Sigmoid colon (tissue), 7 donors: ENCODE measurements at places on chromosomes 1 and 21. TPM values are rescaled to one million over a fixed set of nuclear protein-coding genes. Genes with fewer than 3 reads are reported as not detected.

Gene SPRR2B
- total RNA-seq, result not detected

Gene PAX7
- not detected for total RNA-seq

Gene PRDX1
- 213 TPM for total RNA-seq

Gene KCNJ10
- total RNA-seq, result not detected

Gene CZIB
- 94.9 TPM for total RNA-seq

Gene GADD45A
- 16.9 TPM for total RNA-seq

Gene LYPD8
- 1.1 TPM for total RNA-seq

Gene RGS1
- 153 TPM for total RNA-seq

Gene CHRM3
- total RNA-seq, result 43.9 TPM

- no peak for DNase-seq
- H3K27me3 ChIP-seq, result peaks cover 48% of the 10 kb centered on the region
- no peak overlapping the region for H3K27ac ChIP-seq
- H3K4me3 ChIP-seq, result no peak overlapping the region
- no peaks in the 10 kb centered on the region for H3K36me3 ChIP-seq
- peaks cover 8% of the 10 kb centered on the region for H3K4me1 ChIP-seq
Observed at GRCh38 chr1:54996869-54997710, 1.6 kb upstream of the BSND start.

GRCh38 chr21:41289431-41289830, 27.2 kb upstream of the FAM3B start:
- H3K27ac ChIP-seq, result no peak overlapping the region
- H3K36me3 ChIP-seq, result no peaks in the 10 kb centered on the region
- peaks cover 40% of the 10 kb centered on the region for H3K27me3 ChIP-seq
- DNase-seq, result no peak
- H3K4me1 ChIP-seq, result no peaks in the 10 kb centered on the region
- H3K4me3 ChIP-seq, result no peak overlapping the region

GRCh38 chr1:179550746-179551682, 24.7 kb downstream of the NPHS2 start:
- H3K4me1 ChIP-seq, result no peaks in the 10 kb centered on the region
- no peaks in the 10 kb centered on the region for H3K36me3 ChIP-seq
- H3K27ac ChIP-seq, result no peak overlapping the region
- DNase-seq, result no peak
- H3K27me3 ChIP-seq, result no peaks in the 10 kb centered on the region

- H3K4me3 ChIP-seq, result no peak overlapping the region
- no peaks in the 10 kb centered on the region for H3K4me1 ChIP-seq
- peaks cover 16% of the 10 kb centered on the region for H3K36me3 ChIP-seq
- H3K27me3 ChIP-seq, result no peaks in the 10 kb centered on the region
Observed at GRCh38 chr21:43975469-43976098, 36.5 kb upstream of the TRAPPC10 start.

DNA sequence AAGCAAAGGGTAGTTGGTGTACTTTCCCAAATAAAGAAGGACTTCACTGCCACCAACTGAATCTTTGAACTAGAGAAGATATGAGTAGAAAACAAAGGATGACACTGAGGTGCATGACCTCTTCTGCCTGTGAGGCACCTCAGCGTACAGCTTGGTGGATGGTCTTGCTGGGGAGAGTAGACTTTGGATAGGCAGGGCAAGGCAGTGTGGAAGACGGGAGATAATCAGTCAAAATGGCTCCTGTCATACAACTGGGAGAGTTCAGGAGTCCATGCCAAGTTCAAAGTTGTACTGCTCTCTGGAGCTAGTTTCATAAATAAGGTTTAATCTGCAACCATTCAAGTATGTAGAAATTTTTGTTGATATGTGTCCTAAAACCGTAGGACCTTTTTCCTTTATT, 143.4 kb downstream of the BARHL2 start:
- no peak for DNase-seq
- no peak overlapping the region for H3K4me3 ChIP-seq
- no peak overlapping the region for H3K27ac ChIP-seq
- H3K4me1 ChIP-seq, result no peaks in the 10 kb centered on the region
- H3K27me3 ChIP-seq, result no peaks in the 10 kb centered on the region

DNA sequence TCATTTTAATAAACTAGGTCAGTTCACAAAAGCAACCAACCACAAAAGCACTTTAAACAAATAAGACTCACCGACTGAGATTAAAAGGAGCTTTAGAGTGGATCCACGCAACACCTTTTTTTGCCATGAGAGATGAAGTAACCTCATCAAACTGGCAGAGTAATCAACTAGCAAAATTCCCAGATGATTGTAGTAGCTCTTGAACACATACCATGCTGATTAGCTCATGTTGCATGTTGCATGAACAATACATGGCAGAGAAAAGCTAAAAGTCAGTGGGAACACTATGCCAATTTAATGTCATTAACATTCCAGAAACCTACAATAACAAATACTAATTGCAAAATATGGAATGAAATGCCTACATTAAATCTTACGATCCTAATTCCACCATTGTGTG, 4.1 kb downstream of the WARS2 start:
- no peaks in the 10 kb centered on the region for H3K36me3 ChIP-seq
- no peaks in the 10 kb centered on the region for H3K27me3 ChIP-seq
- H3K4me1 ChIP-seq, result peaks cover 14% of the 10 kb centered on the region

- H3K4me1 ChIP-seq, result no peaks in the 10 kb centered on the region
- no peak overlapping the region for H3K27ac ChIP-seq
- H3K27me3 ChIP-seq, result no peaks in the 10 kb centered on the region
- no peaks in the 10 kb centered on the region for H3K36me3 ChIP-seq
Observed at GRCh38 chr1:110749960-110750359, 75.2 kb upstream of the KCNA3 start.

GRCh38 chr1:116854716-116855115, 55.0 kb upstream of the PTGFRN start:
- no peaks in the 10 kb centered on the region for H3K27me3 ChIP-seq
- peak overlapping the region; percentile 46 for H3K27ac ChIP-seq
- no peak overlapping the region for H3K4me3 ChIP-seq
- H3K4me1 ChIP-seq, result peaks cover 36% of the 10 kb centered on the region

GRCh38 chr1:212567638-212568037, 40.9 kb upstream of the ATF3 start:
- peak overlapping the region; percentile 78 for H3K27ac ChIP-seq
- no peak for DNase-seq
- no peaks in the 10 kb centered on the region for H3K4me1 ChIP-seq
- H3K36me3 ChIP-seq, result no peaks in the 10 kb centered on the region
- H3K4me3 ChIP-seq, result no peak overlapping the region
- no peaks in the 10 kb centered on the region for H3K27me3 ChIP-seq

GRCh38 chr1:50658459-50659076, 235.3 kb upstream of the DMRTA2 start:
- H3K27ac ChIP-seq, result no peak overlapping the region
- no peaks in the 10 kb centered on the region for H3K27me3 ChIP-seq
- H3K4me3 ChIP-seq, result no peak overlapping the region
- DNase-seq, result no peak

DNA sequence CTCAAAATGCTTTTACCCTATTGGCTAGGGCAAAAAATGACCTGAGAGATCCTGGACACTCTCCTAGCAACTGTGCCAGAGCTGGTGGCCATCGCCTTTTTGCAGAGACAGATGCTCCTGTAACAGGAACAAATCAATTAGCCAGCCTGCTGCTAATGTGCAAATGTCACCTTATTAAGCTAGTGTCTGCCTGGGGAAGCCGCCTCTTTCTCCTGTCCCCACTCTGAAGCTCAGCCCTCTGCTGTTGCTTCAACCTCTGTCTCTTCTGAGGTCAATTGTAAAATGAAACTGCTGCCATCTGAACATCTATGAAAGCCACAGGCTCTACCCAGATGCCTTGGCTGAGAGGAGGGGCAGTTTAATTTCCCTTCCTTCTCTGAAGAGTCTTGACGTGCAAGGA, 85.5 kb upstream of the CACNA1E start:
- H3K27ac ChIP-seq, result no peak overlapping the region
- no peaks in the 10 kb centered on the region for H3K27me3 ChIP-seq
- no peaks in the 10 kb centered on the region for H3K4me1 ChIP-seq

DNA sequence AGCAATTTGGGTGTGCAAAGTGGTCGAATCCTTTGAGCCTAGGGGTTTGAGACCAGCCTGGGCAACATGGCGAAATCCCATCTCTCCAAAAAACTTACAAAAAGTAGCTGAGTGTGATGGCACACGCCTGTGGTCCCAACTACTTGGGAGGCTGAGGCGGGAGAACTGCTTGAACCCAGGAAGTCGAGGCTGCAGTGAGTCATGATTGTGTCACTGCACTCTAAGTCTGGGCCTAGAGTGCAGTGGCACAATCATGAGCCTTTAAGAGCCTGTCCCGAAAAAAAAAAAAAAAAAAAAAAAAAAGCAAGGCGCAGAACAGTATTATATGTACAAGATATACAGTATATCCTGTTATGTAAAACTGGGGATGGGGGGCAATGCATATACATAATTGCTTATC, 25.1 kb upstream of the HTR1D start:
- no peak overlapping the region for H3K4me3 ChIP-seq
- DNase-seq, result no peak
- no peaks in the 10 kb centered on the region for H3K27me3 ChIP-seq
- H3K27ac ChIP-seq, result no peak overlapping the region
- no peaks in the 10 kb centered on the region for H3K36me3 ChIP-seq

GRCh38 chr1:27592931-27593677, 10.8 kb downstream of the AHDC1 start:
- peaks cover 100% of the 10 kb centered on the region for H3K4me1 ChIP-seq
- DNase-seq, result no peak
- peak overlapping the region; percentile 92 for H3K27ac ChIP-seq
- H3K36me3 ChIP-seq, result no peaks in the 10 kb centered on the region
- H3K27me3 ChIP-seq, result no peaks in the 10 kb centered on the region
- H3K4me3 ChIP-seq, result peak overlapping the region; percentile 1

DNA sequence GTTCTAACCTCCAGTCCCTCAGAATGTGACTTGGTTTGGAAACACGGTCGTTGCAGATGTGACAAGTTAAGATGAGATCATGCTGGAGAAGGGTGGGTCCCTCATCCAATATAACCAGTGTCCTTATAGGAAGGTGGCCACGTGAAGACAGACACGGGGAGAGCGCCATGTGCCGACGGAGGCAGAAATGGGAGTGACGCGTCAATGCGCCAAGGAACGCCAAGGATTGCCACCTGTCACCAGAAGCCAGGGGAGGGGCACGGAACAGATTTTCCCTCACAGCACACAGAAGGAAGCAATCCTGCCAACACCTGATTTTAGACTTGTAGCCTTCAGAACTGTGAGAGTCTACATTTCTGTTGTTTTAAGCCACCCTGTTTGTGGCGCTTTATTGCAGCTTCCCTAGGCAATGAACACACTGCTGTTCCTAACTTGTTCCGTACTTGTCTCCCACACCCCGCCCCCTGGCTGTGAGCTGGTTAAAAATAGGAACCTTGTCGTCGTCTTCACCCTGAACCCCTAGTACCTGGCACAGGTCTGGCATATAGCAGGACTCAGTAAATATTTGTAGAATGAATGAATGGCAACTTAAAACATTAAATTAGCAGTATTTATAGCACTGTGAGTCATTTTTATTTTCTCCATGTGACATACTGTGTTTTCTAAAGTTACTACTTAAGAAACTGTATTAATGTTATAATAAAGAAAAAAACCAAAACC, 14.2 kb downstream of the RIMS3 start:
- no peak overlapping the region for H3K27ac ChIP-seq
- H3K4me3 ChIP-seq, result no peak overlapping the region
- no peaks in the 10 kb centered on the region for H3K36me3 ChIP-seq
- no peak for DNase-seq
- H3K27me3 ChIP-seq, result peaks cover 18% of the 10 kb centered on the region

DNA sequence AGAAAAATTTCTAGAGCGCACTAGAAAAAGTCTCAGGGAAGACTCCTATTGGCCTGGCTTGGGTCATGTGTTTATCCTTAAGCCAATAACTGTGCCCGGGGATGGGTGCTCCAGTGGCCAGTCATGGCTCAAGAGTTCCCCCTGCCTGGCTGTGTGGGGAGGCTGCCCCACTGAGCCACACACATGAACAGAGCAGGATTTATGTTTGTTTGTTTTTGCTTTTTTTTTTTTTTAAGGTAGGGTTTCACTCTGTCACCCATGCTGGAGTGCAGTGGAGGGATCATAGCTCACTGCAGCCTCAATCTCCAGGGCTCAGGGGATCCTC, 21.8 kb downstream of the EDN2 start:
- no peaks in the 10 kb centered on the region for H3K36me3 ChIP-seq
- H3K27ac ChIP-seq, result no peak overlapping the region
- no peak for DNase-seq
- no peaks in the 10 kb centered on the region for H3K27me3 ChIP-seq
- peaks cover 18% of the 10 kb centered on the region for H3K4me1 ChIP-seq

- H3K36me3 ChIP-seq, result no peaks in the 10 kb centered on the region
- H3K27me3 ChIP-seq, result no peaks in the 10 kb centered on the region
- no peak overlapping the region for H3K27ac ChIP-seq
- no peaks in the 10 kb centered on the region for H3K4me1 ChIP-seq
- no peak for DNase-seq
- no peak overlapping the region for H3K4me3 ChIP-seq
Observed at GRCh38 chr21:36522219-36522808, 42.4 kb upstream of the CLDN14 start.

- no peaks in the 10 kb centered on the region for H3K27me3 ChIP-seq
- H3K4me3 ChIP-seq, result no peak overlapping the region
- DNase-seq, result no peak
- no peaks in the 10 kb centered on the region for H3K36me3 ChIP-seq
- no peaks in the 10 kb centered on the region for H3K4me1 ChIP-seq
Observed at GRCh38 chr1:224540535-224540934, 75.6 kb upstream of the CNIH3 start.

DNA sequence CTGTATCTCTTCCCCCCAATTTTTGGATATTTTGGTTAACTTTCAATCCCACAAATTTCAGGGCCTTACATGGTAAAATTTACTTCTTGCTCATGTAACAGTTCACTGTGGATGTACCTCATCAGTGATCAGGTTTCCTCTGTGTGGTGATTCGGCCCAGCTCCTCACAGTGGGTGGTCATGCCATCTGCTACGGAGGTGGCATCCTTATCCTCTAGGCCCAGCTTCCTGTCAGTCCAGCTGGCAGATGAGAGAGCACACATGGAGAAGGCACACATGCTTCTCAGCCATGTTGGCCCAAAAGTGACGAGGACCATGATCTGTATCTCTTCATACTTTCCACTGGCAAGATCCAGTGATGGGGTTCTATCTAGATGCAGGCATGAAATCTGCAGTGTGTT, 27.2 kb downstream of the PCBP3 start:
- no peak overlapping the region for H3K27ac ChIP-seq
- DNase-seq, result no peak

- no peaks in the 10 kb centered on the region for H3K36me3 ChIP-seq
- DNase-seq, result peak; percentile 43
- no peak overlapping the region for H3K27ac ChIP-seq
- peaks cover 5% of the 10 kb centered on the region for H3K27me3 ChIP-seq
Observed at GRCh38 chr1:3907031-3907534, 7.0 kb upstream of the C1orf174 start.

GRCh38 chr1:21175324-21175669, 1.4 kb downstream of the EIF4G3 start:
- no peaks in the 10 kb centered on the region for H3K27me3 ChIP-seq
- H3K36me3 ChIP-seq, result peaks cover 1% of the 10 kb centered on the region
- peak; percentile 72 for DNase-seq

DNA sequence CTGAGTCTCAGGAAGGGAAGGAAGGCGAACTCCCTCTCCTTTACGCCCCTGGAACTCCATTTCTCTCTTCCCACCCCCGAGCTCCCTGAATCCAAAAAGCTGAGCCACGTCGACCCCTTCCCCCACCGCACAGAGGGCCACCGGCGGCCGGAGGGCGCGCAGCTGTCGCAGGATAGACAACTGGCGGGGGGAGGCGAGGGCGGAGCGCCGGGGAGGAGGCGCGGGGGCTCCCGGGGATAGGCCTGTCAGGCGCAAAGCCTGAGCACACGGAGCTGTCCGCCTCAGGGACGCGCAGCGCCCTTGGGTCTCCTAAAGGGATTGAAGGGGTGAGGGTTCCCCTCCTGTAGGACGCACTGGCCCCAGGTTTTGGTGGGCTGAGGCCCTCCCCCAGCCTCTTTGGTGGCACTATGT, 752 bp upstream of the ACTA1 start:
- H3K36me3 ChIP-seq, result peaks cover 1% of the 10 kb centered on the region
- no peak for DNase-seq
- H3K27ac ChIP-seq, result no peak overlapping the region
- no peak overlapping the region for H3K4me3 ChIP-seq
